MM.1S (cell line): ENCODE measurements at places on chromosomes 7 and 10.

DNA sequence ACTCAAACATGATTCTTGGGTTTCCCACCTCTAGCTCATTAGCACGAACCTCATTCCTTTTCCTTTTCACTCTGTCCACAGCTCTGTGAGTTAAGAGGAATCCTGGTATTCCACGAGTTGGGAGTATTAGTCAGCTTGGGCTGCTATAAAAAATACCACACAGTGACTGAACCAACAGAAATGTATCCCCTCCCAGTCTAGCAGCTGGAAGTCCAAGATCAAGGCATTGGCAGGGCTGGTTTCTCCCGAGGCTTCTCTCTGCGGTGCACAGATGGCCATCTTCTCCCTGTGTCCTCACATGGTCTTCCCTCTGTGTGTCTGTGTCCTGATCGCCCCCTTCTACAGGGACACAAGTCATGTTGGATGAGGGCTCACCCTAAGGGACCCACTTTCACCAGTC is 261.6 kb downstream of the TNS3 start:
- DNase-seq: no peak

GRCh38 chr7:151961536-151961935 is 5.3 kb downstream of the GALNTL5 start:
- DNase-seq: no peak

DNA sequence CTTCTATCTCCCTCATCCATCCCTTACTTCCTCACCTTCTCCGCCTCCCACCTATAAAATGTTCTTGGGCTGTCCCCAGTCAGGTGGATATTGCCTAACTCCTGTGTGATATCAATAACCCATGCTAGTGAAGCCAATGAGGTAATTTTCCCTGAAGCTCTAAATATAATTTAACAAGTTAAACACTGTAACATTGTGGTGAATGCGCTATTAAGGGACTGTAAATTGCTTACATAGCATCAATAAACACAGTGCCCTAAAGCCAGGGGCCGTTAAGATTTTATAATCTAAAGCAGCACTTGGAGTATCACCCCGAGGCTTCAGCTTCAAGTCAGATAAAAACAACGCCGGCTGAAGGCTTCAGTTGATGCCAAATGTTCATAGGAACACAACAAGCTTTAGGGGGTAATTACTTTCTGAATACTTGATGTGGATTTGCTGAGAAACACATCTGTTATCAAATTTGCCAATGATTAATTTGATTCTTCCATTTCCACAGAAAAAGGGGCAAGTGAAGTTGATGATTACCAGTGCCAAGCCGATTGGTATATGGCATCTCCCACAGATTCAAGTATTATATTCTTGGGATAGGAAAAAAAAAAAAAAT is 138.4 kb downstream of the CREB5 start:
- no peak for DNase-seq

GRCh38 chr7:70042533-70042932 is 444.3 kb downstream of the AUTS2 start:
- DNase-seq: peak; percentile 16

GRCh38 chr7:73342645-73343044 is 14.7 kb downstream of the FKBP6 start:
- no peak for DNase-seq

GRCh38 chr7:127252778-127253280 is at the start of gene GRM8:
TSS of gene GRM8 (minus strand) at chr7:127252941.
- peak; percentile 52 for DNase-seq

GRCh38 chr7:91789558-91789957 is 90.9 kb downstream of the MTERF1 start:
- no peak for DNase-seq

DNA sequence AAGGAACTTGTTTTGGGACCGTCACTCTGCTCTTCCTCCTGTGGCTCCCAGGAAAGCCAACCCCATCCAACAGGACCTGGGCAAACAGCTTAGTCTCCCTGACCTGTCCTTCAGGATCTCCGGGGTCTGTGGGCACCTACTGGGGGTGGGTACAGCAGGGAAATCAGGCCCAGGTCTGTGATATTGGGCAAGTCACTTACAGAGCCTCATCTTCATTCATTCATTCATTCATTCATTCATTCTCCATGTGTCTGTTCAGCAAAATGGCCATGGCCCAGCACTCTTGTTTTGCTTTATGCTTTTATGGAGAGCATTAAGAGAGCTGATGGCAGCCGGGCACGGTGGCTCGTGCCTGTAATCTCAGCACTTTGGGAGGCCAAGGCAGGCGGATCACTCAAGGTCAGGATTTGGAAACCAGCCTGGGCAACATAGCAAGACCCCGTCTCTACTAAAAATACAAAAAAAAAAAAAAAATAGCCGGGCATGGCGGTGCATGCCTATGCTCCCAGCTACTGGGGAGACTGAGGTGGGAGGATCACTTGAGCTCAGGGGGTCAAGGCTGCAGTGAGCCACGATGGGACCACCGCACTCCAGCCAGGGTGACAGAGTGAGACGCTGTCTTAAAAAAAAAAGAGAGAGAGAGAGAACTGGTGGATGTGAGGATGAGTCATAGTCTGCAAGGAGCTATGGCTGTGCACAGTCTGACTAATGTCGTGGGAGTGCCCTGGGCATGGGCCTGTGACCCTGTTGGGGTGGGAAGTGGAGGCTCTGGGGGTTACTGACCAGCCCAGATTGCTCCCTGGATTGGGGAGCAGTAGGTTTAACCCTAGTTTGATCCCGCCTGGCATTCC is 54.3 kb downstream of the CLIP2 start:
- no peak for DNase-seq

- DNase-seq: no peak
These were observed 275.3 kb downstream of the NRG3 start for GRCh38 chr10:82150123-82150900.

GRCh38 chr10:47040681-47041080 is 129.5 kb downstream of the PTPN20 start:
- DNase-seq: no peak

GRCh38 chr7:19069842-19070241 is 47.6 kb downstream of the TWIST1 start:
- no peak for DNase-seq

DNA sequence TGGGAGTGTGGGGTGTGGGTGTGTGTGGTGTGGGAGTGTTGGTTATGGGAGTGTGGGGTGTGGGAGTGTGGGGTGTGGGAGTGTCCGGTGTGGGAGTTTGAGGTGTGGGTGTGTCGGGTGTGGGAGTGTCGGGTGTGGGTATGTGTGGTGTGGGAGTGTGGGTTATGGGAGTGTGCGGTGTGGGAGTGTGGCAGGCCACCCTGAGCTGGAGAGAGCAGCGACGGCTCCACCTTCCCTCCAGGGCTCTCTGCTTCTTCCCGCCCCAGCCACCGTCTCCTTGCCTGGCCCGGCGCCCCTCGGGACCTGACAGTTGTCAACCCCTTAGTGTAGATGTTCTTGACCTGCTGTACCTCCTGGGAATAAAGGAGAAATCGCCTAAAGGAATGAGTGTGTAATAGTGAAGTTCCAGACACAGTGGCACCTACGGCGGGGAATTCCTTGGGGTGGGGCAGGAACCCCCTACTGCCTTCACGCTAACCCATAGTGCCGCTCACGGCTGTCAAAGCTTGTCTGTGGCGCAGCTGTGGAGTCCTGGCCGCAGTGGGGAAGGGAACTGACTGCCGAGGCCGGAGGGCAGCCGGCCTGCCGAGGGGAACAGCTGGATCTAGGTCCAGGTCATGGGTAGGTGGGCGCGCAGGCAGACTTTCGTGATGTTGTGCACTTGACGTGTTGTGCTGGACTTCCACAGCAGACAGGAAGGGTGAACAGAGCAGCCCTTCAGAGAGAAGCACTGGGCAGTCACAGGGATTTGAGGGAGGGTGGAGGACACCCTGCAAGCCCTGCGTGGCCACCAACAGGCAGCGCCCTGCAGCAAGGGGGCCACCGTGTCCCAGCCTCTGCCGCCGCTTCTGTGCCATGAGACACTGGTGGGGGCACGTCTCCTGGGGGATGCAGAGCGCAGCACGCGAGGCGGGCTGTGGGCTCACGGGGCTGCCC is 49.0 kb upstream of the EN2 start:
- no peak for DNase-seq

GRCh38 chr7:135775230-135775629 is 26.6 kb upstream of the FAM180A start:
- DNase-seq: no peak

DNA sequence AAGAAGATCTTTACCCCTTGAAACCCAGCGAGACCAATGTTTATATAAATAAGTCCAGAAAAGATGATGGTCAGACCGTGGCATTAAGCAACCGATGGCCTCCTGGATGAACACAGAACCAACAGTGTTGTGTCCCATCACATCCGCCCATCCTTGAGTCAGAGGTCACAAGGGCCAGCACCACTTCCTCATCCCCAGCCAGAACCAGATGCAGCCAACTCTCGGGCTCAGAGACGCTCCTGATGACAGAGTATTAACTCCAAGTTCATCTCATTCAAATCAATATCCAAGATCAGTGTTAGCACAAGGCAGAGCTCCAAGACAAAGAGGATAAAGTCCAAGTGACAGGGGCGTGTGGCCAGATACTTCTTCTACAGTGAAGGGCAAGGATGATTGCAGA is 63.5 kb downstream of the FAM53B start:
- no peak for DNase-seq

GRCh38 chr7:108442039-108442568 is 14.1 kb downstream of the NRCAM start:
- DNase-seq: no peak

- no peak for DNase-seq
These were observed 12.6 kb downstream of the NACAD start for GRCh38 chr7:45075871-45076796.

- DNase-seq: no peak
These were observed 41.9 kb downstream of the LRRN3 start for GRCh38 chr7:111132833-111133232.

GRCh38 chr10:7945469-7946187 is 108.9 kb upstream of the GATA3 start:
- no peak for DNase-seq

DNA sequence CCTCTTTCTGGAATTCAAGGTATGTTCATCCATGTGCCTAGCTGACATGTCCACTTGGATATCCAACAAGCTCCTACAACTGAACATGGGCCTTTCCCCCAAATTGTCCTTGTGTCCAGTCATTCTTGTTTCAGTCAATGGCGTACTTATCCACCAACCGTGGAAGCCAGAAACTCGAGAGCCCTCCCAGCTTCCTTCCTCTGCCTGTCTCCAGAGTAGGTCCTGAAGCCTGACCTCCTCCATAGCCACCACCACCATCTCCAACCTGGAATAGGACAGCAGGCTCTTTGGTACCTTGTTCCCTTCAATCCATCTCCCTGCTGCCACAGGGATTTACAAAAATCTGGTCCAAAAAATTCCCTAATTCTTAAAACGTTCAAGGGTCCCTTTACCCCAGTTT is 305.1 kb downstream of the RPS24 start:
- DNase-seq: no peak

DNA sequence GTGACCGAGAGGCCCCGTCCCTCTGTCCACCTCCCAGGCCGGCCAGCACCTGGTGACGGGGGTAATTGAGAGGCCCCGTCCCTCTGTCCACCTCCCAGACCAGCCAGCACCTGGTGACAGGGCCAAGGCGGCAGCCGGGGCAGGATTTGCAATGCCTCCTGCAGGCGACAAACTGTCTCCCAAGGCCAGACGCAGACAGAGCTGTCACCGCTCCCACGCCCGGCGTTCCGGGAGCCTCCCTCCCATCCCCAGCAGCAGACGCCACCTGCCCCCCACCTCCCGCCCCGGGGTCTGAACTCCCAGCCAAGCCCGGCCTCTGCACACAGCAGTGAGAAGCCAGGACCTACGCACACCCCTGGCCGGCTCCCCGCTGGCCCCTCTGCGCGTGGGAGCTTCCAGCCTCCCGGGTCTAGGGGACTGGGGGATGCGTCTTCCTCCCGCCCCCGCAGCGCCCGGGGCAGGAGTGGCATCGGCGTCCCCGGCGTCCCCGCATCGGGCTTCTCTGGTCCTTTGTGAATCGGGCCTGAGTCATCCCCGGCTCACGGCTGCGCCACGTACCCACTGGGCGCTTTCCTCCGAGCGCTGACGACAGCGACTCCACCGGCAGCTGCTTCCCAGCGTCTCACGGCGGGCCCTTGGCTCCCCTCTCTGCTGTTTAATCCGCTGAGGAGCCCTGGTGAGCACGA is 95.1 kb upstream of the DIP2C start:
- no peak for DNase-seq

- DNase-seq: peak; percentile 98
These were observed 106.7 kb downstream of the TNS3 start for GRCh38 chr7:47474937-47475879.

- no peak for DNase-seq
These were observed 125.7 kb upstream of the SDK1 start for GRCh38 chr7:3175285-3175902.

DNA sequence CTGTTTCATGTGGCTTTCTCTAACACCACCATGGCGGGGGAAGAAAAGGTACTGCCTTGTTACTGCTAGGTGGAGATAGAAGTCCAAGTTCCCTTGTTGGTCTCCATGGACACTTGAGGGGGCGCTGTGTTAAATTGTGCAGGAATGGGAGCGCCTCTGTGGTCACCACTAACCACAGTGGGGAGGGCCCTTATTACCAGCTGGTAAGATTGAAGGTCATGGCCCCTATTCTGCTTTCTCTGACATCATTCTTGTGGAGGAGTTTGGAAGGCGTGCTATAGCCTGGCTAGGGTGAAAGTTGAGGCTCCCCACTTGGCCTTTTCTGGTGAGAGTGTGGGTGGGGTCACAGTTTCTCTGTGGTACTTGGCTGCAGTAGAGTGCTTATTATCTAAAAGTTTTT is 14.9 kb upstream of the MXI1 start:
- peak; percentile 17 for DNase-seq

- peak; percentile 38 for DNase-seq
These were observed 140.5 kb downstream of the CUX1 start for GRCh38 chr7:101957744-101958525.

- DNase-seq: no peak
These were observed 195.6 kb downstream of the SKAP2 start for GRCh38 chr7:26668821-26669220.
